Mesangial cell (primary cell): ENCODE measurements at places on chromosomes 13 and 19. TPM values are rescaled to one million over a fixed set of nuclear protein-coding genes. Genes with fewer than 3 reads are reported as not detected.

Gene ZNF799
- total RNA-seq = 1.9 and 2.3 TPM in 2 replicates

Gene IZUMO1
- not detected in 2 replicates for total RNA-seq

Gene DMKN
- total RNA-seq = 29.5 and 70.4 TPM in 2 replicates

Gene ZIC5
- total RNA-seq = under 0.01 TPM in 1 of 2 replicates, not detected in the other

Gene C5AR1
- not detected in 2 replicates for total RNA-seq

Gene ADAMTSL5
- total RNA-seq = 0.65 and 4.4 TPM in 2 replicates

Gene GRK1
- total RNA-seq = not detected in 2 replicates
